ENCODE measurements at places on chromosomes 5 and 9. TPM values are rescaled to one million over a fixed set of nuclear protein-coding genes. Genes with fewer than 3 reads are reported as not detected.

GRCh38 chr9:84393266-84393950 is 52.9 kb upstream of the SLC28A3 start:
- DNase-seq: no peak

- DNase-seq: no peak
These were observed 18.2 kb downstream of the C9orf153 start for GRCh38 chr9:86241216-86241615.

GRCh38 chr9:134648701-134649530 is 7.3 kb downstream of the COL5A1 start:
- DNase-seq: no peak

GRCh38 chr5:179139111-179139935 is 79.2 kb downstream of the ZNF354C start:
- no peak for DNase-seq

GRCh38 chr5:154406231-154406630 is 39.6 kb upstream of the SAP30L start:
- no peak for DNase-seq

The FOXD4L4 gene
- not detected for polyA plus RNA-seq

DNA sequence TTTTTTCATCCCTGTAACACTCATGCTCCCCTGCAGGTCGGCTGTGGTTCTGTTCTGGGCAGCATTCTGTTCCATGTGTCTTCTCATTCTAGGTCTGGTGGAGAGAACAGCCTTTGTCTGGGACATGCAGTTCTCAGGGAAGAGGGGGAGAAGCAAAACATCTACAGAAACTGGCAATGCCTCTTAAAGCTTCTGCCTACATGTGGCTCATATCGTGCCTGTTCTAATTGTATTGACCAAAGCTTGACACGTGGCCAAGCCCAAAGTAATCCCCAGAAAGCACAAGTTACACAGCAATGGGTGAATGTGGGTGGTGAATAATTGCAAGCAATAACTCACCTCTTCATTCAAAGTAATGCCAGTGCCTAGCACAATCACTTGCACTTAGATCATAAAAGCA is 218.2 kb upstream of the IL12B start:
- DNase-seq: no peak

GRCh38 chr9:33161011-33161588 is 6.0 kb downstream of the B4GALT1 start:
- DNase-seq: peak; percentile 90

GRCh38 chr9:73151653-73152542 is at the start of gene ANXA1:
Gene ANXA1 (plus strand): TSS chr9:73151865. CDS start chr9:73158536, 6,671 bp downstream.
- DNase-seq: peak; percentile 45

GRCh38 chr9:14396171-14396570 is 82.2 kb upstream of the NFIB start:
- DNase-seq: no peak

DNA sequence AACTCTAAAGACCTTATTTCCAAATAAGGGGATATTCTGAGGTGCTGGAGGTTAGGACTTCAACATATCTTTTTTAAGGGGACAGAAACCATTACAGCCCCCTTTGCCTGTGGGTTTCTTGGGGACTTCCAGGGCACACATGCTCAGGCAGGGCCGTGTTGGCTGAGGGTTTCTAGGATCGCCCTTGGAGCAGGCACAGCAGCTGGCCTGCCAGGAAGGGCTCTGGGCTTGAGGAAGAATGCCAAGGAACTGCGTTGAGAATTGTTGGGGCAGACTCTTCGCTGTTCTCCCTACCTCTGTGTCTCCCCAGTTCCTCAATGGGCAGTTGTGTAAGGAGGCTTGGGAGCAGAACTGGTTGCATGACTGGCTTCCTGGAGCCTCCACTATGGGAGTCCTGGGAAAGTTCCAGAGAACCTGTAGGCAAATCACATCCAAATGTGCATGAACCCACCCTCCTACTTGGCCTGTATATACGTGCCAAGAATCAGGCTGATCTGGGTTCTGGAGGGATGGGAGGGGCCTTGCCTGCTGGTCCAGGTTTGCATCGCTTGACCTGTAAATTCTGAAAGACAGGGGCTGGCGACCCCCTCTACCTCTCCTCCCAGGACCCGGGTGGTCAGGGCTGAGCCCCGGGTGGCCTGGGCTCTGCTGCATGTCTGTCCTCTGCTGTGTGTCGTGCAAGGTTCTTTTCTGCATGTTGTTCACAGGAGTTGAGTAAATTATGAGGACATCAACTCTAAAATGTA is 65.5 kb downstream of the HSPA4 start:
- DNase-seq: no peak

DNA sequence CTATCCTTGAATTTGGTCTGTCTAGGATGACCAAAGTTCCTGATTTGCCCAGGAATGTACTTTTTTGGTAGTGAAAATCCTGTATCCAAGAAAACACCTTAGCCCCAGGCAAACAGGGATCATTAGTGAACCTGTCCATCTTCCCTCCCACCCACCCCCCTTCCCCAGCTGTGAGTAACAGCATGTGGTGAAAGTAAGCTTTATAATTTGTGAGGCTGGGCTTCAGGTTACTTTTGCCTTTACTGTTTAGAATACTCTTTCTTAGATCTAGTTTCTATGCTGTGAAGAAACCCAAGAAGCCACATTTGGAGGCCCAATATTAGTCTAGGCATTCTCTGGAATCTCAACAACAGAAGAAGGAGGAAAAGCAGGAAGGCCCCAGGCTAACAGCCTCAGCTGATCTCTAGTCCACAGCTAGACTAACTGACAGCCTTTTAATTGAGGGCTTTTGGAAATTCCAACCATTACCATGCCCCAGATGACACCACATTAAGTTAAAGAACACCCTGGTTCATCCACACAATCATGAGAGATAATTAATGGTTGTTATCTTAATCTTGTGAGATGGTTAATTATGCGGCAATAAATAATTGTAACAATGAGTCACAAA is 703.0 kb upstream of the NUDT12 start:
- no peak for DNase-seq

The SLC4A9 gene
- not detected for polyA plus RNA-seq

DNA sequence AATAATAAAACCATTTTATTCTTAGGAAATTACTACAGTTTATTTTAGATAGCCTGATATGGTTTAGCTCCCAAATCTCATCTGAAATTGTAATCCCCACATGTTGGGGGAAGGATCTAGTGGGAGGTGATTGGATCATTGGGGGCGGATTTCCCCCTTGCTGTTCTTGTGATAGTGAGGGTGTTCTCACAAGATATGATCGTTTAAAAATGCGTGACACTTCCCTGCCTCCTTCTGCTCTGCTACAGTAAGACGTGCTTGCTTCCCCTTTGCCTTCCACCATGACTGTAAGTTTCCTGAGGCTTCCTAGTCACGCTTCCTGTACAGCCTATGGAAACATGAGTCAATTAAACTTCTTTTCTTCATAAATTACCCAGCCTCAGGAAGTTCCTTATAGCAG is 122.4 kb upstream of the FGF10 start:
- no peak for DNase-seq

DNA sequence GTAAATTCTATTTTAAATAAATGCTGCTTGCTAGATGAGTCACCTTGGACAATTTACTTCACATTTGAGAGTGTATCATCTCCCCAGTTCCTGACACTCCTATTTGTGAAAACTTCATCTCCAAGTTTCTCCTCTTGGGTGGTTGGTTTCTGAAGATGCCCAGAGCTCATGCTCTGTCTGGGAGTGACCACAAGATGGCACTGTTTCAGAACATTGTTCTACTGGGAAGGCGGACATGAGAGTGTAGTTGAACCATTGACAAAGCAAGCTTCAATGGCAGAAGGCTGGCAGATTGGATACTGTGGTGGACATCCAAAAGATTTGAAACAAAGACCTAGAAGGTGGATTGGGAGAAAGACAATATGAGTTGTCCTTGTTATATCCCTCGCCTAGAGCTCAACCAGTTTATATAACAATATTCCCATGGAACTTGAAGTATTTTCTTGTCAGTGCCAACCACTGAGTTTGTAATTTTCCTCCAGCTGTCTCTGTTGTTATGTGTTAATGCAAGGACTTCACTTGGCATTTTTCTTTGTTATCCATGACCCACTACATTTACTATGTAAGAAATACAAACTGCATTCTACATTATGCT is 234.3 kb upstream of the ANKH start:
- DNase-seq: no peak

- DNase-seq: peak; percentile 50
These were observed 49.5 kb downstream of the TJP2 start for GRCh38 chr9:69223605-69224004.

DNA sequence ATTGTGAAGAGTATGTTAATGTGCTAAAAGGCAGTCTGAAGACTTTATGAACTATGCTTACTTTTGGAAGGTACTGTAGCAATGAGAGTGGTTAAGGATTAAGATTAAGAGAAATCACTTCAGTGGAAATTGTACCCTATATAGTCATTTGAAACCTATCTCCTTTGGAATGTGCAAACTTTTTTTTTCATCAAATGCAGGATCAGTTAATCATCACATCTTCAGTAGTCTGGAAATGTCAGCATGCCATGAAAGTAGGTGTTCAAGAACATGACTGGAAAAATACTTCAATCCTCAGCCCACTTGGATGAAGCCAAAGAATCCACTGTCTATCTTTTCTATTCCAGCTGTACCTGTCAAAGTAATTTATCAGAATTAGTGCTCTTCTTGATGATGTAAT is 157.8 kb upstream of the TMEM161B start:
- no peak for DNase-seq

Measured in AG04450 (cell line).